Stimulated activated CD8-positive, alpha-beta memory T cell treated with anti-CD3 and anti-CD28 coated beads, Interleukin-4, amount 100 ng/mL, for 1 hour (primary cell): ENCODE measurements at places on chromosomes 4 and X.
A peak's percentile ranks its signal among the peaks of the same experiment; 100 is the strongest.

GRCh38 chrX:72309297-72310071 is 3.8 kb upstream of the CITED1 start:
- DNase-seq: no peak

- DNase-seq: no peak
Measured at GRCh38 chrX:50815120-50815519, 1.1 kb upstream of the SHROOM4 start.

GRCh38 chr4:80424225-80424581 is 88.7 kb downstream of the CFAP299 start:
- DNase-seq: no peak

DNA sequence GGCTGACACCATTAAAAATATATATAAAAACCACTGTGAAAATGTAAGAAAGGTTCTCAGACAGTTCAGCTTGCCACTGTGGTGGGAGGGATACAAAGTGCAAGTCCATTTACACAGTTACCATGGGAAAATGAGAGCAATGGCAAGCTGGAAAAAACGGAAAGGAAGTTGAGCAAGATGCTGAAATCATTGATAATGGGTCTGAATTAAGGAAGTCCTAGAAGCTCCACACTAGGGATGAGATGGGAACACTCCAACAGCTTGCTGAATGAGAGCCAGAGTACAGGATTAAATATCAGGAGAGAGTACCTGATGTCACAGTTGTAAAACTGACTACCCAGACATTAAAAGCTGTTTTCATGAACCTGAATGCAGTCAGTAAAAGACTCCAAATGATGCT is 218.6 kb downstream of the PRDM5 start:
- no peak for DNase-seq

DNA sequence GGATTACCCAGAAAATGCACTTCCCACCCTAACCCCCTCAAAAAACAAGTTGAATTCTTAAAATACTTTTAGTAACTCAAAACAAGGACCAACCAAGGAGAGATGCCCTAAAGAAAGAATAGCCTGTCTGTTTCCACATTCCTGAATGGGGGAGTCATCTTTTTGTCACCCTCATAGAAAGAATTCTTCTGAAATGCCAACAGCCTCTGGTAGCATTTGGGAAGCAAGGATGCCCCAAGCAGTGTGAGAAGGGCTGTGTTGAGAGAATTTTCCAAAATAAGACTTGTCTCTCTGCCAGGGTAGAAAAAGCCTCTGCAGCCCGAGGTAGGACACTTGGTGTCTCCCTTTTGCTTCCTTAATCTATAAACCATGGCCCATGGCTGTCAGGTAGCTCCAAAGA is 173.1 kb upstream of the VCX3A start:
- DNase-seq: no peak

DNA sequence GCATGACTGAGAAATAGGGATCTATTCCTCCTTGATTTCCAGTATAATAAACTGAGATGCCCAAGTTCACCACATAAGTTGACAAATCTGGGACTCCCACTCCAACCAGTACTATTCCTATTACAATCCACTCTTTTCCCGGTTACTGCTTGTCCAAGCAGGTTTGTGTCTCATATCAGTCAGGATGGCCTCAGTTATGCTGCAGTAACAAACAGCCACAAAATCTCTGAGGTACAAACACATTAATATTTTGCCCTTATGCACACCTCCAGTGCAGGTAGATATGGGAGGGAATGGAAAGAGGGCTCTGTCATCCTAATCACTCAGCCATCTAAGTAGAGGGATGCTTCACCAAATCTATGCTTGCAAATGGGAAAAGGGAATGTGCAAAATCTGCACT is 207.8 kb downstream of the RAB28 start:
- no peak for DNase-seq

DNA sequence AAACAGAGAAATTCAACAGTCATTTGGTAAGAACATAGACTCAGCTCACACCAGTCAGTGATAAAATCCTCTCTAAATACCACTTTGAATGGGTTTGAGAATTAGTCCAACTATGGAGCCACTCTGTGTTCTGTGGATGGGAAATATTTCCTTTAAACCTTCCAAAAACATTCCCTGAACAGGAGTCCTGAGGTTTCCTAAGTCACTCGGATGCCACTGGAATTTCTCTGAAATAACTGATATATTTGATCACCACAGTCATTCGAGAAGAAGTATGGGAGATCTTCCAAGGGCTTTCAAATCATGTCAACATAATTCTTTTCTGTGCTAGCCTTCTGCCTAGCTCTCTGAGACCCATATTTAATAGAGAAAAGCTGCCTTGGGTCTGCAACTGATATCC is 958.6 kb downstream of the STIM2 start:
- DNase-seq: no peak

GRCh38 chr4:1712216-1713002 is at the start of gene SLBP:
SLBP (minus strand) TSS chr4:1712319; CDS start chr4:1712188, 131 bp downstream.
- DNase-seq: peak; percentile 97

DNA sequence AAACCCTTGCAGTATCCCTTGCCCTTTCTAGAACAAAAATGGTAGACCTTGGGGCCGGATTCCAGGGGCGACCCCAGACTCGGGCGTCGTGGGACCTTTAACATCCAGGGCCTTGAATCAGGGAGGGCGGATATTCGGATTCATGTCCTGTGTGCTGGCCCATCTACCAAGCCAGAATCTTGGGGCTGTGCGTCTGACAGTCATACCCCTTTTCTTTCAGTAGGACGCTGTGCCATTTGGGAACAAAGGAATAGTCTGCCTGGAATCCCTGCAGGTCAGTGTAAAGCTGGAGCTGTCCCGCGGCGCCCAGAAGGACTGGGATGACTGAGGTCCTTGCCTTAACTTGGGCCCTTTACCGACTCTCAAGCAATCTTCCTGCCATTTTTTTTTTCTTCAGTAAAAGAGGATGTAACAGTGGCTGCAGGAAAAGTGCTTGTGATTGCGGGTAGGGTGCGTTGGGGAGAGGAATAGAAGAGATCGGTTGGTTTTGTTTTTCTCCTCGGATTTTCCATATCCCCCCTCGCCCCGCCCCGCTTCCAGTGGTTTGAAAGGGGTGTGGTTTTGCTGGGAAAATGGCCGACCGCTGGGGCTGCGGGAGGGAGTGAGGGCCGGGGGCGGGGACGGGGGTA is 518 bp downstream of the ARMCX1 start:
- no peak for DNase-seq
